ENCODE measurements at places on chromosomes 5 and 9.

- H3K36me3 ChIP-seq = no peaks in the 10 kb centered on the region
- DNase-seq = peak; percentile 22
- peak overlapping the region; percentile 92 for H3K27ac ChIP-seq
- no peaks in the 10 kb centered on the region for H3K27me3 ChIP-seq
Measured at GRCh38 chr5:43485406-43485805, 1.7 kb upstream of the TMEM267 start.

GRCh38 chr5:94660506-94660905 is 42.0 kb downstream of the SLF1 start:
- no peaks in the 10 kb centered on the region for H3K36me3 ChIP-seq
- H3K27ac ChIP-seq = no peak overlapping the region
- no peaks in the 10 kb centered on the region for H3K27me3 ChIP-seq
- DNase-seq = no peak
- H3K4me1 ChIP-seq = no peaks in the 10 kb centered on the region
- H3K4me3 ChIP-seq = no peak overlapping the region

- no peaks in the 10 kb centered on the region for H3K36me3 ChIP-seq
- H3K4me1 ChIP-seq = peaks cover 29% of the 10 kb centered on the region
- no peaks in the 10 kb centered on the region for H3K27me3 ChIP-seq
- DNase-seq = no peak
- H3K4me3 ChIP-seq = no peak overlapping the region
Measured at GRCh38 chr9:110156416-110156815, 51.5 kb downstream of the C9orf152 start.

- no peaks in the 10 kb centered on the region for H3K36me3 ChIP-seq
- no peaks in the 10 kb centered on the region for H3K27me3 ChIP-seq
- DNase-seq = no peak
- no peak overlapping the region for H3K27ac ChIP-seq
- no peaks in the 10 kb centered on the region for H3K4me1 ChIP-seq
- H3K4me3 ChIP-seq = no peak overlapping the region
Measured at GRCh38 chr5:100270023-100270771, 265.0 kb upstream of the FAM174A start.
